ENCODE measurements at places on chromosomes 4 and X. TPM values are rescaled to one million over a fixed set of nuclear protein-coding genes. Genes with fewer than 3 reads are reported as not detected.

DNA sequence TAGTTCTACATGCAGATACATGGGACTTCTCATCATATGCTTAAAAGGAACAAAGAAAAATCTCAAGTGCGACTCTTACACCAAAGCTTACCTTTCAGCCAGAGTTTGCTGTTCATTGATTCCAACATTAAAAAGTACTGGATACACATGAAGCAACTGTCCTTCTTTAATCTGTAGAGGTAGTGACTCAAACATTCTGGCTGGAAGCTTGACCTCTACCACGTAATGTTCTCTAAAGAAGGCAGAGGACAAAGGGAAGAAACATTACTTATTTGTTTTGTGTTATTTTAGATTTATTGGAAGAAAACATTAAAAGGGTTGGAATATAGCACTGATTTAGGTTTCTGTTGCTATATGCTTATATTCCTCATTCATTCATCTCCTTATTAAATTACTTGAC lies 476.1 kb downstream of the IL15 start:
- DNase-seq, result no peak

DNA sequence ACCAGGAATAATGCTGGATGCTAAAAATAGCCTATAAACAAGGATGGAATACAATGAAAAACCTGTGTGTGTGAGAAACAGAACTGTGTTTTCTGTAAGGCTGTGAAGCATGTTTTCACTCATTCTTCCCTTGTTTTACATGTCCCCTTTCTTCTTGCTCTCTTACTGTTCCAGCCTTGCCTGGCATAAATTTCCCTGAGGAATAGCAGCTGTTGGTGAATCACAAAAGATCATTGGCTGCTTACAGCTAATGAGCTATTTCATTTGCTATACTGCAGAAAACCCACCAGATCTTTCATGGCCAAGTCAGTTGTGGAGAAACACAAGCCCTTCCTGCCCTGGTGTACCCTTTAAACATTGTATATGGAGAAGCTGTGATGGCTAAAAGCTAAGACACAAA lies 91.1 kb downstream of the LDB2 start:
- peak; percentile 59 for DNase-seq

GRCh38 chr4:35520059-35520458 lies 724.3 kb downstream of the ARAP2 start:
- DNase-seq, result no peak

GRCh38 chr4:64584981-64585557 lies 175.8 kb upstream of the TECRL start:
- peak; percentile 48 for DNase-seq

DNA sequence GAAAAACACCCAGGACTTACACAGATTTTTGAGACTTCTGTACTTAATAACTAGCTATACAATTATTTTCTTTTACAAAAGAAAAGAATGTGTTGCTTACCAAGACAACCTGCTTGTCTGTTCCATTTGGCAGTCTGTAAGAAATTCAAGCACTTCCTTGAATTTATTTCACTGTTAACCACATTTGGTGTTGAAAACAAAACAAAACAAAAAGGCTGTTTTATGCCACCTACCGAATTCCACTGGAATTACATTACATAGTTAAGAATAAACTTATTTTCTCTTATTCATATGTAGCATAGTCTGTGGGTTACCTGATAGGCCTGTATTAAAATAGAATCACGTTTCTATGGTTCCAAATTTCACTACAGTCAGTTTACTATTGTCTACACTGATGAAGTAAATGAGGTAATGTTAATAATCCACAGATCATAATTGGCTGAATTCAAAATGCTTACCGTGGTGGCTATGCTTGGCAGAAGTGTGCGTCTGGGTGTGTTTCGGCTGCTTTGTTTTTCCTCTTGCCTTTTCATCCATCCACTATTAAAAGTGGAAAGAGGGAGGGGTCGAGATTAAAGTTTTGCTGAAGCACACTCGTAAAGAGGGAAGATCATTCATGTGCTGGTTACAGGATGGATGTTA lies at the start of gene TLR1:
Gene TLR1 (minus strand): TSS at position 138 of the 642 bp plus-strand sequence. CDS start 5,960 bp downstream, outside the sequence.
- DNase-seq, result no peak

GRCh38 chrX:9912351-9913145 lies 54.6 kb upstream of the CLDN34 start:
- DNase-seq, result peak; percentile 65

GRCh38 chr4:73872316-73873108 lies 3.3 kb downstream of the CXCL1 start:
- no peak for DNase-seq

GRCh38 chr4:71380788-71381187 lies 42.0 kb downstream of the SLC4A4 start:
- peak; percentile 25 for DNase-seq

GRCh38 chr4:168451331-168451730 lies 29.0 kb downstream of the DDX60L start:
- no peak for DNase-seq

DNA sequence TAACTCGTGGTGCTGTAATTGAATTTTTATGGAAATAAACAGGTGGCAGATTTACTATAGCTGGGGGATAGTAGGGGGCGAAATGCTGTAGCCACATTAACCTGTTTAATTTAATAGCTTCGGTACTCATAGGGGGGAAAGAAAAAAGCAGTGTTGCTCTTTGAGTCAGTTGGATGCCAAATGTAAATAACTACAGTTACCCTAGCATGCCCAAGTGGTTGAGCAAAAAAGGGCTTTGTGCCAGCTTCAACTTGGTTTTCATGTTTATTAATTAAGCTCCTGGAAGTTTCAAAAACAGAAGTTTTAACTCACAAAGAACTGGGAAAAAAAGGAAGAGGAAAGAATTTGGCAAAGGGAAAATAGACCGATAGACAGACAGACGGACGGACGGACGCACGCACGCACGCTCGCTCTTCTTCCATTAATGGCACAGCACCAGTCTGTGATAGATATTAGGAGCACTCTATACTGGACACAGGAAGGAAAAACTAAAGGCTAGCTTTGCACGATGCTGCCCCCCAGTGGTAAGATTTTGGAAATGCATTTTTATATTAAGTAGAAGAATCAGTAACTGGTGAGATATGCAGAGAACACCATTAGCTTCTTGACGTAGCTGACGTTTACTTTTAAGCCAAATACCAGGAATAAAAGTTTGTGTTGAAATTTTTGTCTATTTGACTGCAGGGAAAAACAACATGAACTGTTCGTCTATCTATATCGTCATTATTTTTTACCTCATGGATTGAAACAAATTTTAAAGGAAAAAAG lies 151.8 kb downstream of the SLC7A11 start:
- peak; percentile 74 for DNase-seq

DNA sequence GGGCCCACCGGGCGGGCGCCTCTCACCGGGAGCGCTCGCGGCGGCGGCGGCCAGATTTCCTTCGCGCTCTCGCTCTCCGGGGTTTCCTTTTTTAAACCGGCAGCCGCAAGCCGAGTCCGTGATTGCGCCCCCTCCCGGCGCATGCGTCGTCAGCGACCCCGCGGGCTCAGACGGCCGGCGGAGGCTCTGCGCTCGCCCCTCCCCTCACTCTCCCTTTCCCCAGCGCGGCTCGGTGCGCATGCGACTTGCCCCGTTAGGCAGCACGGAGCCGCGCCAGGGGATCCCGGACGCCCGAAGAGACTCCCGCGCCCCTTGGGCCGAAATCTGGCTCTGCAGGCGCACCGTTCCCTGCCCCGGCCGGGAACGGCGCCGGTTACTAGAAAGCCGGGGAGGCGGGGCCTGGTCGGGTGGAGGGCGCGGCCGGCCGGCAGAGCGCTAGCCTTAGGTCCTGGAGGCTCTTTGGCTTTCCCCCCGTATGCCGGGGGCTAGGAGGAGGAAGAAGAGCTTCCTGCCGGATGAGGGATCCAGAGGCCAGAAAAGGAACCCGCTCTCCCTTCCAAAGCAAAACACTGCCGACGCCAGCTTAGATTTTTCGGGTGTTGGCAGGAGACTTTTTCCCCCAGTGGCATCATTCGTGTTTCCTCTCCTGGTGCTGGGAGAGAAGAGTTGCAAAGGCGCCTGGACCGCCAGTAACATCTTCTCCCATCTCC lies at the start of gene CLOCK:
Gene CLOCK (minus strand): TSS at position 154 of the 710 bp plus-strand sequence. CDS start 64,124 bp downstream, outside the sequence.
- peak; percentile 93 for DNase-seq

- no peak for DNase-seq
Measured at GRCh38 chrX:27840881-27841280, 33.1 kb downstream of the MAGEB10 start.

- no peak for DNase-seq
Measured at GRCh38 chr4:182548156-182548555, 305.0 kb downstream of the TENM3 start.

- no peak for DNase-seq
Measured at GRCh38 chr4:128298146-128298758, 10.6 kb upstream of the PGRMC2 start.

DNA sequence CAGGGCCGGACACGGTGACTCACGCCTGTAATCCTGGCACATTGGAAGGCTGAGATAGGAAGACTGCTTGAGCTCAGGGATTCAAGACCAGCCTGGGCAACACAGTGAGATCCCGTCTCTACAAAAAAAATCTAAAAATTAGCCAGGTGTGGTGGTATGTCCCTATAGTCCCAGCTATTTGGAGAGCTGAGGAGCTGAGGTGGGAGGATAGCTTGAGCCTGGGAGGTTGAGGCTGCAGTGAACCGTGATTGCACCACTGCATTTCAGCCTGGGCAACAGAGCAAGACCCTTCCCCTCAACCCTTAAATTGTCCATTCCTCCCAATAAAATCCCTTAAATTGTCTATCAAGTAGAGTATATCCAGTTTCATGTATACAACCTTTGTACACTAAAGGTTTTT lies 17.0 kb downstream of the OTUD6A start:
- no peak for DNase-seq

GRCh38 chr4:63348735-63349673 lies 1060.2 kb downstream of the TECRL start:
- DNase-seq, result no peak

DNA sequence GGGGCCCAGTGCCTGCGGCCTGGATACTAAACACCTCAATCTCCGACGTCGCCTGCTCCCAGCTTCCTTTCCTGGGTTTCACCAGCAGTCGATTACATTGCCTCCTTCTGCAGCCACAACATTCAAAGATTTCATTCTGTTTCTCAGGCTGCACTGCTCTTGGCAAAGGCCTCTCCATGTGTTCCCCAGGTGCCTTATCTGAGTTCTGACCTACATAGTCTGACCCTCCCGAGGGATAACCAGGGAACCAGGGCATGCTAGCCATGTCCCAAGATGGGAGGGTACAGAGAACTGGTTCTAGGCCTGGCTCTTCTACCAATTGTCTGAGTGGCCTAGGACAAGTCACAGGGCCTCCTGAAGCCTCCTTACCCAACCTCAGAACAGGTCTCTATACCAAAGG lies 62.2 kb upstream of the ACSL1 start:
- DNase-seq, result no peak

- peak; percentile 89 for DNase-seq
Measured at GRCh38 chr4:56958111-56958517, 19.3 kb downstream of the NOA1 start.

- DNase-seq, result no peak
Measured at GRCh38 chrX:12977761-12978204, 2.9 kb downstream of the TMSB4X start.

DNA sequence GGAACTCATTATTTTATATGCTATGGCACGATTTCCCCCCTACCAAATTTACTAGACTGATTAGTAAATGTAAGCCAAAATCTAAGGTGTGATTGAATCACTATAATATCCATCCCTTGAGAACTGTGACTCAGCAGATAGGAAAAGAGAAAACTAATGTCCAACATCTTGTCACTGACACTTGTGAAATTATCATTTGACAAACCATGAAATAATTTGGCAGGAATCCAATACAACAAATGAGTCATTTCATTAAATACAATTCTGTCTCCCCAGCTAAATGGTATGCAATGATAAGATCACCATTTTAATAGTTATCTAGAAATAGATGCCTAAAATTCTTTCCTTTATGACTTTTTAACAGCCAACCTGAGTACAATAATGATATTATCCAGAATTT lies 462.3 kb downstream of the DMD start:
- no peak for DNase-seq

DNA sequence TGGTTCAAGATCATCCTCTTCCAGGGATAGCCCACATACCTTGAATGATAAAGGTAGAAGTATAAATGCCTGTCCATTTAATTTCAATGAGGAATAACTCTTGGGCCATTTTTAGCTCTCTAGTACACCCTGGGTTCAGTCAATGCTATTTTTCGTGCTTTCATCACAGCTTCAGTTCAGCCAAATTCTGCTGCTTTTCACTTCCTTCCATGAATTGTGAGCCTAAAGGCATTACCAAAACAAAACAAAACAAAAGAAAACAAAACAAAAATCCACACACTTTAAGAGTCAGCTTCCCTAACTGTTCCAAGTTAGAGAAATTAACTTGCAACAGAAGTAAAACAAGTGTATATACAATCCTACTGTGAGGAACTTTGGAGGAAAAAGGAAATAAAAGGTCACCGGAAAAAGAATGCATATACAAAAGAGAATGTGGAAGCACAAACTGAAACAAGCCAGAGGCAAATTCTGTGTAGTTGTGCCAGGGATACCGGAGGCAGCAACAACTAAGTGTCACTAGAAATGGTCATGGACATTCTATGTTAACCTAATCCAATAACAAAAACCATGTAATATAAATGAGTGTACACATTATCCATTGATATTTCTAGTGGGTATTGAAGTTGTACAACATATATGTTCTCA lies 423.1 kb downstream of the KCTD8 start:
- peak; percentile 3 for DNase-seq

Gene HTRA3
- polyA plus RNA-seq, result 23.5 TPM

Gene CXXC4
- 0.39 TPM for polyA plus RNA-seq

Gene PF4V1
- polyA plus RNA-seq, result not detected

Gene SPOCK3
- polyA plus RNA-seq, result 0.24 TPM

Gene SPANXD
- not detected for polyA plus RNA-seq

Gene UGT2A1
- polyA plus RNA-seq, result not detected

Gene CT45A3
- polyA plus RNA-seq, result not detected

Gene TMEM156
- 1.3 TPM for polyA plus RNA-seq

Gene IQCM
- not detected for polyA plus RNA-seq

Gene BRCC3
- 13.1 TPM for polyA plus RNA-seq

Gene PRKG2
- 0.06 TPM for polyA plus RNA-seq

All from lung (tissue), 17 donors.